H7 (cell line): ENCODE measurements at places on chromosomes 12 and 14.
A peak's percentile ranks its signal among the peaks of the same experiment; 100 is the strongest.

DNA sequence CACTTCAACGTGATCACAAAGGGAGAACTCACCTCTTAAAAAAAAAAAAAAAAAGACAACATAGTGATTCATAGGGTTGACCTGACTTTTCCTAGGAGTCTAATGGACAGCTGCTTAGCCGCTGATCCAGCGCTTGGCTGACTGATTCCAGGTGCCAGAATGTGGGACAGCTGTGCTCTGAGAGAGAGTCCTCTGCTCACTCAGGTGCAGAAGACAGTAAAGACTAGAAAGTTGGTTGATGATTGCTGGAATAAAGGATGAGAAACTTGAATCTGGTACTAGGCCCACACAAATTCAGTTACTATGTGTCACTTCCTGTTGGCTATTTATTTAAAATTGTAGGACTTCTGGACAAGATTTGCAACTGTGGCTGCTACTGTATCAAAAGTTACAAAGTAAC lies 229.4 kb downstream of the CHST11 start:
- DNase-seq = no peak

- DNase-seq = no peak
These were observed 14.9 kb upstream of the SCFD1 start for GRCh38 chr14:30607156-30607780.

- DNase-seq = no peak
These were observed 61.1 kb downstream of the PITPNM2 start for GRCh38 chr12:123089631-123090353.

- DNase-seq = no peak
These were observed 308.4 kb upstream of the LRFN5 start for GRCh38 chr14:41298328-41298690.

GRCh38 chr14:76657404-76657803 lies 103.9 kb upstream of the VASH1 start:
- no peak for DNase-seq

DNA sequence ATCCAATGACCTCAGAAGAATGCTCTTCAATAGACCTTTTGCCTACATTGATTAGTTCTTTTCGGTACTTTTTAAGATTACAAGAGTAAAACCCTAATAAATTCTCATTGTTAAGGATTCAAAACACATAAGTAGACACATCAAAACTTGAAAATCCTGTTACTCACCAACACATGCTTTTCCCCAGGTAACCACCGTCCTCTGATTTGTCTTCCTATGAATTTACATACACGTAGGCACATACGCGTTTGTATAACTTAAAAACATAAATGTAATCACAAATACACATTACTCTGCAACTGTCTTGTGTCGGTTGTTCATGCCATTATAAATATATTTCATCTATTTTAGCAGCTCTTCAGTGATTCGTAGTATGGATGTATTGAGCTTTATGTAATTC lies 910 bp upstream of the WASHC4 start:
- DNase-seq = no peak

GRCh38 chr12:11723993-11724392 lies 74.5 kb downstream of the ETV6 start:
- peak; percentile 25 for DNase-seq

DNA sequence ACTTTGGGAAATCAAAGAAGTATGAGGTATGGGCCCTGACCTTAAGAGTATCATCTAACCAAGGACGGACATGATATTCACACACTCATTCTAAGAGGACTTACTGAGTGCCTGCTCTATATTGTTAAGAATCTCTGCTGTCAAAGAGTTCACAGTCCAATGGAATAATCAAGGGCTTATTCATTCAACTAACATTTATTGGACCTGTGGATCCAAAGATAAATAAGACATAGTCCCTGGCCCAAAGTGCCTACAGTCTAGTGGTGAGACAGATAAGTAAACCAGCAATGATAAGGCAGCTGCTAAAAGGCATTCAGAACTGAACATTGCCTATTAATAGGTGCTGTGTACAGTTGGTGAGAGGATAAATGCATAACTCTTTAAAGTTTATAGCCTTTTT lies 11.0 kb downstream of the WDR20 start:
- DNase-seq = no peak

DNA sequence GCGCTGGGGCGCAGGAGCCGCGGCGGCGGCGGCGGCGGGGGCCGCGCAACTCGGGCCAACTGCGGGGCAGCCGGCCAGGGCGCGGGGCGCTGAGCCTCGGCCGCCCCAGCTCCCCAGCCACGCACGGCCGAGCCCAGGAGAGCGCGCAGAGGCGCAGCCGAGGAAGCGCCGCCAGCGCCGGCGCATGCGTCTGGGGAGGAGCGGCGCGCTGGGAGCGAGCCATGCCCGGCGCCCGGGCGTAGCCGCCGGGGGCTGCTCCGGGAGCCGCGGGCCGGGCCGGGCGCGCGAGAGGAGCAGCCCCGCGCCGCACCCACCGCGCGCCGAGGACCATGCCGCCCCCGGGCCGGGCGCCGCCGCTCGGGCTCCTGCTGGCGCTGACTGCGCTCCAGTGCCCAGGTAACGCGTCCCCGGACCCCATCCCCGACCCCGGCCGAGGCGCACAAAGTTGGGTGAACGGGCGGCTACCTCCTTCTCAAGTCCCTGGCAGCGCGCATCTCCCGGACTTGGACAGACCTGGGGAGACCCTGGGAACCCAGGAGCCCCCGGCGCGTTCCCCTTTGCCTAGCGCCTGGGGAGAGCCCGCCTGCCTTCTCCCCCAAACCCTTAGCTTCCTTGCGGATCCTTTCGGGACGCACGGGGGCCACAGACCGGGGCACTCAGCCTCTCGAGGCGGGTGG lies 121.4 kb downstream of the AACS start:
- DNase-seq = peak; percentile 69

DNA sequence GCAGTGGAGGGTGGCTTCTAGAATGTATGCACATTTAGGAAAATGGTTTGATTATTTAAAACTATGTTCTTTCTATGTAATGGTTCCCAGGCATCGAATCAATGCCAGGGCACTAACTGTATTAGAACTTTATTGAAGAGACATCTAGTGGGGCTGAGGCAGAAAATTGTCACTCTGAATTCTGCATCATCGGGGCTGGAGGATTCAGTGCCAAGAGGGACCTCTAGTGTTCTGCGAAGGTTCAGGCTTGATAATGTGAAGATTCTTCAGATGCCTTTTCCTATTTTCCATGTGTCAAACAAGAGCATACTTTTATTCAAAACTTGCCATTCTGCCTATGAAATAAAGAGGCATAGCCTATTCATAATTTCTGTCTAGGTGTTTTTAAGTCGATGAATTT lies 146.3 kb downstream of the CAND1 start:
- peak; percentile 12 for DNase-seq

DNA sequence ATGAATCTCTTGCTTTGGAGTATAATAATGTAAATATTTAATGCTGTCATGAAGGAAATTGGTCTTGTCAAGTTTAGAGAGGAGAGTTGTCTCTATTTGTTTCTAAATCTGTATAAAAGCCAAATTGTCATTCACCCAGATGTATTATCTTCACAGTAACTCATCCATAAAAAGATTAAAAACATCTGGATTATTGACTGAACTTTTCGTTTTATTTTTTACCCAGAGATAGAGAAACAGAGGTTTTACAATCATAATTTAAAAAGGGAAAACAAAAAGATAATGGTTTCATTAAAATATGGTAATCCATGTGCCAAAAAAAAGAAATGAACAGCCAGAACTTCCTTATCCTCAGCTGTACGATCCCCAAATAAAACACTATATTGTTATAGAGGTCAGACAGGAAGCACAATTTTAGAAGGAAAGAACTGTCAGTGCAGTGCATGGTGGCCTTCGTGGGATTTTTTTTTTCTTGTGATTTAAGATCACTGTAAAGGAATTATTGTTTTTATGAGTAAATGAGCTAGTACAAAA lies 125.9 kb downstream of the ACSS3 start:
- DNase-seq = no peak

- DNase-seq = peak; percentile 50
These were observed 10.9 kb upstream of the ZNF705A start for GRCh38 chr12:8145754-8146441.

DNA sequence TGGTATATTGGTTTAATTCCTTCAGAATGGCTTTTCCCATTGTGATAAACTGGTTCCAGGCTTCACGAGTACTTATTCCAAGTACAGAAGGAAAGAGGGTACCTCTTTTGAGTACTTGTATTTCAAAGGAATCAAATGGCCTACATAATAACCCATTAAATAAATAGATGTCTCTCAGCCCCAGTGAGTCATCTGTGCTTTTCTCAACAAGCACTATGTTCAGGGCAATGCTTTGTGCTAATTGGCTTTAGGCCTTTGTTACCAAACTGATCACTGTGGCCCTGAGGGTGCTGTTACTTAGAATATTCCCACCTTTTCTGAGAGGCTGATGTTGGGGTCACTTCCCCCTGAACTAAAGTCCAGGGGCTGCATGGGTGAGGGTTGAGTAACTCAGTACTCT lies 107.1 kb downstream of the LRRK2 start:
- no peak for DNase-seq

DNA sequence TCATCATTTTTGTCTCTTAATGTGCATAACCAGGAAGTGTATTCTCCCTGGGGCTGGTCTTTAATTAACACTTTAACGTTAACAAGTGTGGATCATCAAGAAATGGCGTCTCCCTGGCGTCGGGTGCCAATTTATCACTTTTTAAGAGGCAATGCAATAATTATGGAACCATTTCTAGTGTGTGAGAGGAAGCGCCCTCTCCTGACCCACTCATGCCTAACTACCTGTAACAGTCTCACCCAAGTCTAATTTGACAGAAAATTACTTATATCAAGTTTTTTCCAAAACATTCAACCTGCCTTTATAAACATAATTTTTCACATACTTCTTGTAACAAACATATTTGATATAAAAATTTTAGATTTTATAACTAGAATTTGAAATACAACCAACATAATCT lies 905.3 kb upstream of the MDGA2 start:
- DNase-seq = peak; percentile 5

- peak; percentile 56 for DNase-seq
These were observed 3.3 kb downstream of the FBXL14 start for GRCh38 chr12:1591034-1591433.

- peak; percentile 54 for DNase-seq
These were observed 43.5 kb downstream of the TMX1 start for GRCh38 chr14:51283402-51284085.
